Diencephalon (tissue), 1 donor: ENCODE measurements at places on chromosomes 2 and 18. TPM values are rescaled to one million over a fixed set of nuclear protein-coding genes. Genes with fewer than 3 reads are reported as not detected.

The MSTN gene
- 5.3 TPM for total RNA-seq

The CCDC102B gene
- total RNA-seq: 21.2 TPM

The CNGA3 gene
- 6.0 TPM for total RNA-seq

The PSMD14 gene
- 72.7 TPM for total RNA-seq

The LIPG gene
- total RNA-seq: 6.9 TPM

The RPL31 gene
- 1,134 TPM for total RNA-seq

The CDH20 gene
- 20.8 TPM for total RNA-seq

The CELF4 gene
- total RNA-seq: 150 TPM

The SPP2 gene
- total RNA-seq: not detected

The ODC1 gene
- 118 TPM for total RNA-seq

The PGAP1 gene
- total RNA-seq: 133 TPM

The SAG gene
- 1.4 TPM for total RNA-seq

The GCG gene
- total RNA-seq: not detected

The LYG2 gene
- total RNA-seq: not detected

The BCL2L11 gene
- total RNA-seq: 5.5 TPM

The SERPINB3 gene
- total RNA-seq: not detected

The RGPD4 gene
- total RNA-seq: 0.23 TPM

The MAPK4 gene
- total RNA-seq: 33.2 TPM

The CNDP1 gene
- total RNA-seq: 0.23 TPM

The LHCGR gene
- total RNA-seq: 0.23 TPM

The FEV gene
- total RNA-seq: not detected

The PLB1 gene
- 10.6 TPM for total RNA-seq

The PRKAG3 gene
- total RNA-seq: not detected

The PRKCE gene
- 52.1 TPM for total RNA-seq

The KLHL14 gene
- total RNA-seq: 2.1 TPM
